ENCODE measurements at places on chromosomes 7 and 10. TPM values are rescaled to one million over a fixed set of nuclear protein-coding genes. Genes with fewer than 3 reads are reported as not detected.

- no peak for DNase-seq
Measured at GRCh38 chr7:123916240-123916724, 8.8 kb upstream of the SPAM1 start.

DNA sequence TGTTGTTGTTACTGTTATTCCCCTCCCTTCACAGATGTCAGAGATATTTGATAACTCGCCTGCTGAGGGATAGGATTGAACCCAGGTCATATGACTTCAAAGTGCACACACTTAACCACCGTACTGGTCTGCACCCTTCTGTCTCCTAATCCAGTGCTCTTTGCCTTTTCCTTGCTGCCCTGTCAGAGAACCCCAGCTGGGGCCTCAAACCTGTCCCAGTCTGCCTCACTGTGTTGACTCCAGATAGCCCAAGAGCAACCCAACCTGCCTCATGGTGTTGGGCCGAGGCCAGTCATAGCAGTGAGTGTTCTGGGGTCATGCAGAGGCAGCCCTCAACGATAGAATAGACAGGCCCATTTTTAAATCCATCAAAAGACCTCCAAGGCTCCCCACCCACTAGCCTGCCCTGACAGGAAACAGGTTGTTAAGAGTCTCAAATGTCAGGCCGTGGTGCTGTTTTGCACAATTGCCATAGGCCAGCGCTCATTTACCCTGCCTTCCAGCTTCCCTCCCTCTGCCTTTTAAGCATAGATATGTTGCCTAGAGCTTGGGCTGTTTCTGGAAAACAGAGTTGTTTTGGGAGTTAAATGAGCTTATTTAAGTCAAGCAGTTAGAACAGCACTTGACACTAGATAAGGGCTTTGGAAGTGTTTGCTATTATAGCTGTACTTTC is 37.0 kb upstream of the PDCD4 start:
- DNase-seq: no peak

GRCh38 chr7:13990984-13991790 is 1.7 kb upstream of the ETV1 start:
- peak; percentile 96 for DNase-seq

DNA sequence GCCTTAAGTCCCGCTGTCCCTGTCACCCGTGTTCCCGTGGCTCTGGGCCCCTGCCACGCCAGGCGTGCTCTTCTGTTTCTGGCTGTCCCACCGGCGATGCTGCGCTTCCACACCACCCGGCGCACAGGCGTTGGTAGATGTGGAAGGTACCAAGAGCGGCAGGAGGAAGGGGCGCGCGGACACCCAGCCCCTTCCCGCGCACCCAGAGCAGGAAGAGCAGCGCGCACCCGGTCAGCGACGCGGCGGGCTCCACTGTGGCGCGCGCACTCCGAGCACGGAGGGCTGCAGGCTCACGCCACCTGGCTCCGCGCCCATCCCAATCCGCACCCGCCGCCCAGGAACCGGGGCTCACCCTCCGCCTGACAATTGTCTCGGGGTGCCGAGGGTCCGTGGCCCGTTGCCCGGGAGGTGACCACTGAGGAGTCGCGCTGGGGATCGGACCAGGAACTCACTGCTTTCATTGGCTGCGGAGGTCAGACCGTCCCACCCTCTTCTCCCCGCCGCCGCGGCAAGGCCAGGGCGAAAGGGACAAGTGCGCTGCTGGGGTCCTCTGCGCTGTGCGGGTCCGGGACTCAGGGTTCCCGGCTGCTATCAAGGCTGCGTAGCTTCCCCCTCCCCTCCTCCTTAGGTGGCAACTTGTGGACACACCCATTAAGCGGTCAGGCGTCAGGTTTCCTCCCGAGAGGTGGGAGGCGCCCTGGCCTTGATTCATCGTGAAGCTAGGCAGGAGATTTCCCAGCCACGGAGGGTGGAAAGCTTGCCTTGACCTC is 121.6 kb upstream of the ZNF92 start:
- peak; percentile 61 for DNase-seq

DNA sequence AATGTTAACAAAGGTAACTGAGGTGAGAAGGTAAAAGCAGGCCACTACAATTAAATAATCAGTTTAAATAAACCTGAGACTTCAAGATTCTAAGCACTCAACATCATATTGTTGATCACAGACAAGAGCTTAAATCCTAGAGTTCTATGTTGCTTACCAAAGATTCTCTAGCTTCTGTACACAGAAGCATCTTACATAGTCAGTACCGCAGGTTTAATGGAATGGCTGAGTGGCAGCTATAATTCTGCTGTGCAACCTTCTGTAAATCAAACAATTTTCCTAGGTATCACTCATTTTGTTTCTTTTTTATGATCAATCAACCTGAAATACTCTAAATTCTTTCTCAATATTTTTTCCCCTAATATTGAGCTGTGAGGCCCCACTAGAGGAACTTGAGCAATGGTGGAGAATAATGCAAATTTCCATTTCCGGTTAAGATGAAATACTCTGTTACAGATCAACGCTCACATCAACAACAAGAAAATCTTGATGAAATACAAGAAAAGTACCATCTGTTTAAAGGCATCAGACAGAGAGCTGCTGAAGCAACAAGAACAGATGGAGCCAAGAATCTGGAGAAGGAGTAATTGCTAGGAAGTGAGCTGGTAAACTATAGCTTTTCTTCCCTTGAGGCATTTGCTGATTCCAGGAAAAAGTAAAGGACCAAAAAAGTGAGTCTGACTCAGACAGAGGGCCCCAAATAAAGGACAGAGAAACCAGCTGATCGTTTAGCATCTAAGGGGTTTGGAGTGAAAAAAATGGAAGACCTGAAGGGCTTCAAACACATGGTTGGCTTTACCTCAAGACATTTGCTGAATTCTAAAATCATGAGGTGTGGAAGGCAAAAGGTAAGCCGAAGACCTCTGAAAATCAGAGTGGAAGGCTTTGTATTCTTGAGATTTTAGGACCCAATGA is 22.6 kb downstream of the PNPLA8 start:
- DNase-seq: no peak

DNA sequence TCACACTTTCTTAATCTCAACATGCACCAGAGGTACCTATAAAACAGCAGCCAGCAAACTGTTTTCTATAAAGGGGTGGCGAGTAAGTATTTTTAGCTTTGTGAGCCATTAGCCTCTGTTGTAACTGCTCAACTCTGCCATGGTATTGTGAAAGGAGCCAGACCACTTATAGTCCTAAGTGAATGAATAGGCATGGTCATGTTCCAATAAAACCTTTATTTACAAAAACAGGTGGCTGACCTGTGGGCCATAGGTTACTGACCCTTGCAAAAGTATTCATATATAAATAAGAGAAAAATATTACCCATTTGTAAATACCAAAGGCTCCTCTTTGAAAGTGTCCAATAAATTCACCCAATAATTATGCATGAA is 50.3 kb downstream of the ICA1 start:
- DNase-seq: no peak

DNA sequence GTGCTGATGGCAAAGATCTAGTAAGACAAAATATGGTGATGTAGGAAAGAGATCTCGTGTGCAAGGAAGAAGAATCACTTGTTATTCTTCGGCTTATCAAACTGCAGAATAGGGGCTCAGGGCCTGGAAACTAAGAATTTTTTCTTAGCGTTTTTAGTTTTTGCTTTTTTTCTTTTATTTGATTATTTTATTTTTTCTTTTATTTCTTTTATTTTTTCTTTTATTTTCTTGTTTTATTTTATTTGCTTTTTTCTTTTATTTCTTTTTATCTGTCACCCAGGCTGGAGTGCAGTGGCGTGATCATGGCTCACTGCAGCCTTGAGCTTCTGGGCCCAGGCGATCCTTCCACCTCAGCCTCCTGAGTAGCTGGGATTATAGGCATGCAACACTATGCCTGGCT is 70.0 kb downstream of the ATRNL1 start:
- DNase-seq: no peak

DNA sequence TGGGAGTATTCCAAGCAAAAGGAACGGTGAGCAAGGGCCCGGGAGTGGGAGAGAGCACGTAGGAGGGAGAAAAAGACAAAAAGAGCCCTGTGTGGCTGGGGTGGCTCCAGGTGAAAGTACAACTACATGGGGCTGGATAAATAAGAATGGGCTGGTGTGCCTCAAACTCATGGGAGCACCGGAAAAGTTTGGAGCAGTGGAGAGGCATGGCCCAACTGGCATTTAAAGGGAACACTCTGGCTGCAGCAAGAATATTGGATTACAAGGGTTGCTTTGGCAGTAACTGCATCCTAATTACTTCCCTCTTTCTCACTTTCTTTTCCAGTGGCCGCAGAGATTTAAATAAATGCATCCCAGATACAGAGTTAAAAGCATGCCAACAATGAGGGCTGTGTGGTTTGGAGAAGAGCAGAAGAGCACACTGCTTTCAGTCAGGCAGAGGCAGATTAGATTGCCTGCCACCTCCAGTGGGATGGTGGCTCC is 39.1 kb upstream of the HERPUD2 start:
- no peak for DNase-seq

- DNase-seq: no peak
Measured at GRCh38 chr7:130140551-130141160, 64.5 kb downstream of the TMEM209 start.

- DNase-seq: no peak
Measured at GRCh38 chr10:119761106-119761505, 35.3 kb downstream of the INPP5F start.

- DNase-seq: no peak
Measured at GRCh38 chr10:65891073-65891981, 1034.5 kb upstream of the LRRTM3 start.

GRCh38 chr10:131259535-131259934 is 52.0 kb downstream of the TCERG1L start:
- no peak for DNase-seq

- DNase-seq: no peak
Measured at GRCh38 chr10:130372222-130372621, 236.0 kb downstream of the GLRX3 start.

DNA sequence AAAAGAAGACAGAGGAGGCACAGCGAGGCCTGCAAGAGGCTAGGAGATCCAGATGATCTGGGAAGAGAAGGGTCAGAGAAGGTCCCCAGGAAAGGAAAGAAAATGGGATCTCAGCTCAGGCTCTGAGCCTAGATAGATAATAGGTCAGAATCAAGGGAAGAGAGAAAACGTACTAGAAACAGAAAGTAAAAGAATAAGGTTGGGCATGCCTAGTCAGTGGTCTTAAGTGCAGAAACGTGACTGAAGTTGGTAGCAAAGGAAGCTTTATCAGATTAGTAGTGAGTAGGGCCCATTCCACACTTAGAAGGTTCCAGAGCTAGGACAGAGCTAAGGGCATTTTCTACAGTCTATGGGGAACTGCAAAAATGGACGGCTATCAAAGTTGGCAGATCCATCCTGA is 84.8 kb upstream of the ASAH2 start:
- no peak for DNase-seq

DNA sequence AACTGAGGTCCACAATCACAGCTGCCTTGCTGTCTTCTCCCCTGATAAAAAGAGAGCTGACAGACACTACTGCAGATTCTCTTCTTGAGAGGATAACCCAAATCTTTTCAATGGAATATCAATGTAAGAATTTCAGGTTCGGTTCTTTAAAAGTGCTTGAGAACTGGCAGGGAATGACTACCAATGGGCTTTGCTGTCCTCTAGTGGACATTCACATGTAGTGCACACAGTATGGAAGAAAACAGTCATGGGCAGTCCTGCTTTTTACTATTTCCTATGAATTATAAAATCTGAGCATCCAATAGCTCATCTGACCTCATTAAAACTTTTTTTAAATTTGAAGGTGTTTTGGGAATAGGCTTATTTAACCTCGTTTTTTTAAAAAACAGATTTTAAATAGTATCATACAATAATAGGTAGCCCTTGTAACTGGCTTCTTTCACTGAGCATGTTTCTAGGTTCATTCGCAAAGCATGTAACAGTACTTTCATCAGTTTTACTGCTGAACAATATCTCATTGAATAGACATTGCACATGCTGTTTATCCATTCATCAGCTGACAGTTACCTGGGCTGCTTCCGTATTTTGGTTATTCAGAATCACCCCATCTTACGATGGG is 18.3 kb downstream of the FZD9 start:
- no peak for DNase-seq

DNA sequence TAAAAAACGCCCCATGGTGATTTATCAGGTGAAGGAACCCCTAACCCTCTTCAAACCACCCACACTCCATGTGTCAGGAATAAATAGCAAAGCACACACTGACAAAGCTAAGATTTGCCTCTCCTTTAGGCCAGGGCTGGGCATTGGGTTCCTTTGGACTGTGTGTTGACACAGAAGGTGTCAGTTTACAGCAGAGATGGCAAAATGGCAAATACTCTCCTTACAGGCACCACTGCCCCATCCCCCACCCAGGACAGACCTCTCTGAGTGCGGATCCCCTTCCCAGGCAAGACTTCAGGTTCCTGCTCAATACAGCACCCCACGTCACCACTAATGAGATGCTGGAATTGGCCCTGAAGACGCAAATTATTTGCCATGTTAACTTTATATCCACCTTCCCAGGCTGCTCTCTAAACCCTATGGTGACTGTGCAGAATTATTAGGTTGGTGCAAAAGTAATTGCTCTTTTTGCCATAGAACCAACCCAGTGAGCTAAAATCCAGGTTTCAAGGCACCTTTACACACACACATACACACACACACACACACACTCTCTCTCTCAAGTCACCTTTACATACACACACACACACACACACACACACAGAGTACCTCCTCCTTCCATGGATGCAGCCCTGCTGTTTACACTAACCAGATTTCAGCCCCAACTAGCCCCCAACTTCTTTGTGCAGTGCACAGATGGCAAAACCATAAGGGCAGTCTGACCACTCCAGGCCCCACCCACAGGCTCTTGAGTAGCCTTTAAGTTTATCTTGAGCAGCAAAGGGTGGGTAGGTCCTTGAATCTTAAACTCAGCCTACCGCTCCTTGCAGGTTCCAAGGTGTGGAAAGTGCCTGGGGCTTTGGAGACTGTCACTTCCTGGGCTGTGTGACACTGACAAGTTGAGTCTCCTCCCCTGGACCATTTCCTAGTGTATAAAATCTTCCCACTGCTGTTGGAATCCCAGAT is 4.0 kb upstream of the ZCCHC24 start:
- DNase-seq: no peak

DNA sequence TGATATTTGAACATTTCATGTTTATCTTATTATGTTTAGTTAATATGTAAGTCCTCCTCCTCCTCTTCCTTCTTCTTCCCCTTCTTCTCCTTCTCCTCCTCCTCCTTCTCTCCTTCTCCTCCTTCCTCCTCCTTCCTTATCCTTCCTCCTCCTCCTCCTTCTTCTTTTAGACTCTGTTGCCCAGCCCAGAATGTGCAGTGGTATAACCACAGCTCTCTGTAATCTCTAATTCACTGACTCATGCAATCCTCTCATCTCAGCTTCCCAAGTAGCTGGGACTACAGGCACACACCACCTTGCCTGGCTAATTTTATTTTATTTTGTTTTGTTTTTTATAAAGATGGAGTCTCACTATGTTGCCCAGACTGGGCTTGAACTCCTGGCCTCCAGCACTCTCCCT is 83.4 kb upstream of the ODAD2 start:
- no peak for DNase-seq

Gene NODAL
- total RNA-seq: not detected

Gene NOBOX
- not detected for total RNA-seq

Gene CNPY1
- total RNA-seq: not detected

Gene NEURL1
- total RNA-seq: 0.05 TPM

Gene WEE2
- not detected for total RNA-seq

Gene NRP1
- total RNA-seq: 159 TPM

Gene HACD1
- 139 TPM for total RNA-seq

Measured in Right ventricle myocardium superior (tissue), 1 donor.